OCI-M1 (cell line): ENCODE measurements at places on chromosomes 12 and 14.

DNA sequence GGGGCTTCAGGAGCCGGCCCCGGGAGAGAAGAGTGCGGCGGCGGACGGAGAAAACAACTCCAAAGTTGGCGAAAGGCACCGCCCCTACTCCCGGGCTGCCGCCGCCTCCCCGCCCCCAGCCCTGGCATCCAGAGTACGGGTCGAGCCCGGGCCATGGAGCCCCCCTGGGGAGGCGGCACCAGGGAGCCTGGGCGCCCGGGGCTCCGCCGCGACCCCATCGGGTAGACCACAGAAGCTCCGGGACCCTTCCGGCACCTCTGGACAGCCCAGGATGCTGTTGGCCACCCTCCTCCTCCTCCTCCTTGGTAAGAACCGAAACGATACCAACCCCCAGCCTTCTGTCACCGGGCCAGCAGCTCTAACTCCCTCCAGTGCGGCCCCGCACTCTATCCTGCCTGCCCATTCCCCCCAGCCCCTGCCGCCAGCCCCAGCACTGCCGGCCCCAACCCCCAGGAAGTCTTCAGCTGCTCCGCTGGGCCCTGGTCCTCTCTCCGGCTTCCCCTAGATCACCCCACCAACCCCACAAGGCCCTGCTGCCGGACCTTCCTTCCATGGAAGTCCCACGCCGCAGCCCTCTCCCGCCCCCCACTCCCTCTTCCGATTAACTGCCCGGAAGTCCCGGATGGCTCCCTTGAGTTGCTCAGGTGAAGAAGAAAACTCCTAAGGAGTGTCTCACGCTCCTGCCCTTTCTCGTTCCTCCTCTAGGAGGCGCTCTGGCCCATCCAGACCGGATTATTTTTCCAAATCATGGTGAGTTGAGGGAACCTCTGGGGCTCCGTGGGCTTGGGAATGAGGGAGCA lies 693 bp downstream of the LRP10 start:
- DNase-seq = peak; percentile 87

GRCh38 chr12:68403711-68404110 lies 71.5 kb upstream of the MDM1 start:
- peak; percentile 72 for DNase-seq

- DNase-seq = peak; percentile 4
These were observed 326.7 kb upstream of the TMPO start for GRCh38 chr12:98188650-98189077.

- no peak for DNase-seq
These were observed 1.4 kb upstream of the RAB35 start for GRCh38 chr12:120117961-120118320.

DNA sequence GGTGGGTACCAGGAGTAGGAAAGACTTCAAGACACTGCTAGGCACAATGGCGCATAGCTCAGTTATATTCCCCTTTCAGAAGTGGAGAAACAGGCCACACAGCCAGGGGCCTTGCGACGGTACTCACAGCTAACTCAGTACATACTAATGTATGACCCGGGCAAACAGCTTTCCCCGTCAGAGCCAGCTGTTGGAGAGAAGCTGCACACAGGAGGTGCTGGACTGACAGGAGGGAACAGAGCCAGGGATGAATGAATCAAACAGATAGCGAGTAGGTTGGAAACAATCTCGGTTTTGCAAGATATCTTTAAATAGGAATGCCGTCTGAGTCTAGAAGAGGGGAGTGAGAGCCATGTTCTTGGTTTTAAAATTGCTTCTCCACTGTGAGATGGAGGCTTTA lies 45.5 kb downstream of the PRIMA1 start:
- no peak for DNase-seq

- DNase-seq = no peak
These were observed 65.5 kb upstream of the NRXN3 start for GRCh38 chr14:78104655-78105054.

GRCh38 chr12:106248846-106249371 lies 1.1 kb upstream of the CKAP4 start:
- no peak for DNase-seq

- DNase-seq = peak; percentile 92
These were observed at the start of gene CLEC2B for GRCh38 chr12:9869307-9870161. Gene CLEC2B (minus strand): TSS chr12:9869354.

DNA sequence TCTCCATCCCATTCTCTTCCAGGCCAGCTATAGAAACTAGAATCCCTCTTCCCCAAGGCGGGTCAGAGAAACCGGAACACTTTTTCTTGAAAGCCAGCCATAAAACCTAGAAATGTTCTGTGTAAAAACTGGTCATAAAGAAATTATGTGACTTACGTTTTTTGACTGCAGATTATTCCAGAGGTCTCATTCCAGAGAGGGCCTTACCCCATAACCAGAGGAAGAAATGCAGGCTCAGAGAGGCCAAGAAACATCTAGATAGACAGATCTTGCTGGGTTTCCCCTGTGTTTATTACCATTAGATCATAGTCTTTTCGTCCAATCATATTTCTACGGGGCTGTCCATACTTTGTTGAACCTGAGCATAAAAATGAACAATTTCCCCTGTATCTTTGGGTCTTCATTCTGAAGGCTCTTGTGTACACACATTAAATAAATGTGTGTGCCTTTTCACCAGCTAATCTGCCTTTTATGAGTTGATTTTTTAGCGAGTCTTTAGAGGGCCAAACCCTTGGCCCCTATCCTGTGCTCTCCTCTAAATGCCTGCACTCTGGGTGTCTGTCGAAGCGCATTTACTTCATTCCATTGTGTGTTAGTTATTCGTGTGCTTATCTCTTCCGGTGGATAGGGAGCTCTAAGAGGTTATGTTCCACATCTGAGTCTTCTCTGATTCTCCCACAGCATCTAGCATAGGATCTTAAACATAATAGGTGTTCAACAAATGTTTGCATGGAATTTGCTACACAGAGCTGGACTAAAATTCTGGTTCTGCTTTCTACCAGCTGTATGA lies 163.0 kb downstream of the ADCK1 start:
- no peak for DNase-seq

DNA sequence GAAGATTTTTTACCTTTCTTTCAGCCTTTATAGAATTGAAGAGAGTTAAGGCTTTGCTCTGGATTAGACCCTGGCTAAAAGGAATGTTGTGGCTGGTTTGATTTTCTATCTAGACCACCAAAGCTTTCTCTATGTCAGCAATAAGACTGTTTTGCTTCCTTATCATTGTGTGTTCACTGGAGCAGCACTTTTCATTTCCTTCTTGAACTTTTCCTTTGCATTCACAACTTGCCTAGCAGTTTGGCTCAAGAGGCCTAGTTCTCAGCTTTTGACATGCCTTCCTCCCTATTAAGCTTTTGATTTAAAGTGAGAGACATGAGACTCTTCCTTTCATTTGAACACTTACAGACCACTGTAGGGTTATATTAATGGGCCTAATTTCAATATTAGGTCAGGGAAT lies 64.1 kb upstream of the USP15 start:
- DNase-seq = no peak

DNA sequence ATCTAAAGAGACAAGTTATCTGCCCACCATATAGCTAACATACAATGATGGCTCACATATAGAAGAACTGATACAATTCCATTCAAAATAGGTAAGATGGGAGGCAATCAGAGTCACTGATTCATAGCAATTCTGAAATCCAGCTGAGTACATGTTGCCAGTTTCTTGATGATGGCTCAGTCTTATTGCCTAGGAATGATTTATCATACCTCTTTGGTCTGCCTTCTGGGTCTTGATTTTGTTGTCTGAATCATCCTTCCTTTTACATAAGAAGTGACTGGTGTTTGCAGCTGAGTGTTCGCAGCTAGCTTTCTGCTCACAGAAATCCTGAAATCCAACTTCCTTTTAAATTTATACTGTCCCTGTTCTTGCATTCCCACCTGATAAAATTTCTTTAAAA lies 463.2 kb upstream of the MGAT4C start:
- DNase-seq = no peak

DNA sequence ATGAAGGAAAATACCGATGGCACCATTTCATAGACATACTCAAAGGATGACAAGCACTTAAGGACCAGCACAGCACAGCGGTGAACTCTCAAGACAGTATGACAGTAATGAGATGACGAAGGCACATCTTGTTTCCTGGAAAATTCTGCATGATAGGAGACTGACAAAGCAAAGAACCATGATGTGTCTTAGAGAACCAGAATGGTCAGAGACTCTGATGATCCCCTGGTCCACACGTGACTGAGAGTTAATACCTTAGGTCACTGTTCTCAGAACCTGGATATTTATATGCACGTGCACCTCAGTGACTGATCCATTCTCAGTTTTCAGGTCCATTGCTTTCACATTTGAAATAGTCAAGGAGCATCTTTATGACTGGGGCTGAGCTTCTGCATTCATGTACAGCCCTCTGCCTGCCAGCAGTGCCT lies 35.3 kb downstream of the PROX2 start:
- DNase-seq = no peak

DNA sequence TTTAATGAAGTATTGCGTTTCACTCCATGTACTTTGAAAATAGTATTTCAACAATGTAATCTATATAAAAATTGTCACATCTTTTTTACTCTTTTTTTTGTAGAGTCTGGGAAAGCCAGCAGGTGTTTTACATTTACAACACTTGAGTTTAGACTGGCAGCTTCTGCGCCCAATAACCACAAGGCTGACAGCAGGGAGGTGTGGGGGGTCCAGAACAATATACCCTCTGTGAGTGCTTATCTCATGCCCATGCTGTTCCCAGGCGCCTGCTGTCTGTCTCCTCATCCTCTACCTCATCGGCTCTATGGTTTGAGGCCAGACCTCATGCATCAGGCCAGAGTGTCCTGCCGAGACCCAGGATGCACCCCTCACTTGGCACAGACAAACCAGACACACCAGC lies 24.9 kb downstream of the FBRSL1 start:
- DNase-seq = no peak

- no peak for DNase-seq
These were observed 784 bp downstream of the PSMA6 start for GRCh38 chr14:35292770-35293561.

DNA sequence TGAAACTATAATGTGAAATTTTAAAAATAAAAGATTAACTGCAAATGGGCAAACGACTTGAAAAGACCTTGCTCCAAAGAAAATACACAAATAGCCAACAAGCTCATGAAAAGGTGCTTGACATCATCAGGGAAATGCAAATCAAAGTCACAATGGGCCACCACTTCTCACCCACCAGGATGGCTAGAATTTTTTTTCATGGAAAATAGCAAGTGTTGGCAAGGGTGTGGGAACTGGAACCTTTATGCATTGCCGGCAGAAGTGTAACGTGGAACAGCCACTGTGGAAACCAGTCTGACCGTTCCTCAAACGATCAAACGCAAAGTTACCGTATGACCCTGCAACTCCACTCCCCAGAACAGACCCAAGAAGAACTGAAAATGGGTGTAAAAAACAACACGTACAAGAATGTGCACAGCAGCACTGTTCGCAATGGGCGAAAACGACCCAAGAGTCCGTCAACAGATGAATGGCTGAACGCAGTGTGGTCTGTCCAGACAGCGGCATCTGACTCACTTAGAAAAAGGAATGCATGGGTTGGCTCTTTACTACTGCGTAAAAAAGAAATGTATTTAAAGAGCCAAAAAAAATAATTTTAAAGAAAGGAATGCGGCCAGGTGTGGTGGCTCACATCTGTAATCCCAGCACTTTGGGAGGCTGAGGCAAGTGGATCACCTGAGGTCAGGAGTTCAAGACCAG lies 40.2 kb downstream of the SCARB1 start:
- DNase-seq = no peak

- no peak for DNase-seq
These were observed 272.6 kb downstream of the PRKD1 start for GRCh38 chr14:29654901-29655550.

GRCh38 chr12:130083002-130083401 lies 79.3 kb upstream of the FZD10 start:
- no peak for DNase-seq

- DNase-seq = no peak
These were observed 341.0 kb upstream of the FKBP4 start for GRCh38 chr12:2453761-2454090.

DNA sequence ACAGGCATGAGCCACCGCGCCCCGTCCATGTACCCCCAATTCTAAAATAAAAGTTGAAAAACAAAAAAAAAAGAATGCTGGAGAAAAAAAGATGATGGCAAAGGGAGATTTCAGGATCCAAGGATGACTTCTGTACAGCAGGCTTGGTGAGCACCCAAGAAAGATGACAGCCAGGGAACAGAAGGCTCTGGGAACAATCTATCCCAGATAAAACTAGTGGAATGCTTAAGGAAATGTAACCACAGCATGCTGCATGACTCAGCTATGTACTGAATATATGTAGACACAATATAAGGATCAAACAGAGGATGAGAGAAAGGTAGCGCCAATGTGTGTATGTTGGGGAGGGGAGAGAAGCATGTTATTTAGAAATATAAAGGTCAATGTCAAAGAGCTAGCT lies 123.7 kb upstream of the TMTC1 start:
- DNase-seq = no peak

- peak; percentile 88 for DNase-seq
These were observed 18.6 kb upstream of the EIF5 start for GRCh38 chr14:103315351-103315911.

GRCh38 chr12:105330931-105331804 lies 677 bp downstream of the C12orf75 start:
- no peak for DNase-seq

GRCh38 chr14:29926701-29927375 lies 809 bp downstream of the PRKD1 start:
- DNase-seq = no peak

DNA sequence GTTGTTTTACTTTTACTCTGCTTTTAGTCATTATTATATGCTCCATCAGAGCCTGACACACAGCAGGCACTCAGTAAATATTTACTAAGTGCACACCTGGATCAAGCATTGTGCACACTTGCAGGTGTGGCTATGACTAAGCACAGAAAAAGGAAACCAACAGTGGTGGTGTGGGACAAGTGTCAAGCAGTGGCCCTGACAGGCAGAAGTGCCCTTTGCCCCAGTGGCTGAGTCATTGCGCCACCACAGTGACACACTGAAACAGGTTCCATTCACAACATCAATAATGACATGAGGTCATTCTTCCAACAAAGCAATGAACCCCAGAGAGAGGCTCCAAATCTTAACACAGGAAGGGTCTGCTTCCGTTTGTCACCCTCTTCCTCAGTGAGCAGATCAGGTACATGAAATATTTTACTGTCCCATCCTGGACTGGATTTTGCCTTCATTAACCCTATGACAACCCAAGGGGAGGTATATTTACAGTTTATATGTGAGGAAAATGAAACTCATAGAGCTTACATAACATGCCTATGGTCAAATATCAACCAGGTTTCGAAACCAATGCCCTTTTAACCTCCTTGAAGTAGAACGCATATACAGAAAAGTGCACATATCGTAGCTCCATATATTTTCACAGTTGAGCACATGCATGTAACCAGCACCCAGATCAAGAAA lies 82.6 kb upstream of the GTF2A1 start:
- peak; percentile 73 for DNase-seq

- DNase-seq = no peak
These were observed 874.9 kb downstream of the NRXN3 start for GRCh38 chr14:79044894-79045624.

- no peak for DNase-seq
These were observed 148.8 kb upstream of the GARIN6 start for GRCh38 chr12:99498756-99499155.

DNA sequence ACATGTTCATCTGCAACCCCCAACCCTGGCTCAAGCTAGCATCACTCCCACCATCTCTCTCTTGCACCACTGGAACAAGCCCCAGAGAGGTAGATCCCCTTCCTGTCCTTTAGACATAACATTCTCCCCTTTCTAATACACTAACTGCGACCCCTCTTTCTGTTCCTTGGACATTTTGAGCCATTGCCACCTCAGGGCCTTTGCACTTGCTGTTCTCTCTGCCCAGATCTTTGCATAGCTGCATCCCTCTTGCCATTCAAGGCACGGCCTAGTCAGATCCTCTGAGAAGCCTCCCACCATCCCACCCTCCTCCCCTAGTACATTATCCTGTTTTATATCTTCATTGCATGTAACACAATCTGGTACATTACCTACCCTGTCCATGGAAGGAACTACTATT lies 16.5 kb downstream of the FOXN3 start:
- no peak for DNase-seq
